ENCODE measurements at places on chromosomes 5 and 9.

DNA sequence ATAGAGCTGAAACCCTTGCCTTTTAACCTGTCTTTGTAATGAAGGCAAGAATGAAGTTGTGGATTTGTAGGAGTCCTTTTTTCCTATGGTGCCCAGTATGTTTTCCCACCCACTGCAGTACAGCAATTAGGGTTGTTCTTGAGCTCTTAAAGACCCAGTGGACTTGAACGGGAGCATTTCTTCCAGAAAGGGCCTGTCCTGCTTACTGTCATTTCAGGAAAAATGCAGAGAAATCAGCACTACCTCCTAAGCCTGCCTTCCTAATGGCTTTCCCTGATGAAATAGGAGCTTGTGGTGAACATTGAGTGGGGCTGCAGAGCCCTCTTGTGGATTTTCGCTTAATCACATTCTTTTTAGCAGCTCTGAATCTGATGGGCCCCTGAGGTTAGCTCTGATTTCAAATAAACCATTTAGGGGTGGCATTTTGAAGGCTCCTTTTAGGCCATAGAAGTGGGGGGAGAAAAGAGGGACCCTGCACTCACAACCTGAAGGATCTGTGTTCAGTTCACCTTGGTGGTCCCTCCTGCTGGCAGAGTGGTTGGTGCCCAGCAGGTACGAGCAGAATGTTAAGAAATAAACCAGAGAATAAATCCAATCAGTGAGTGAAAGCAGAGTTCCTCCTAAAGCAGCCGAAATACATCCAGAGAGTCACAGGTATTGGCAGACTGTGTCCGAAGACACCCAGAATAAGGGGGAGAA is 188.0 kb upstream of the KLF9 start:
- peak; percentile 60 for DNase-seq

- DNase-seq: no peak
These were observed 173.8 kb downstream of the PTPRD start for GRCh38 chr9:10438955-10439354.

- no peak for DNase-seq
These were observed 123.3 kb downstream of the ZSWIM6 start for GRCh38 chr5:61455179-61456006.

GRCh38 chr9:22214497-22215031 is 205.5 kb upstream of the CDKN2B start:
- no peak for DNase-seq
